Effector CD8-positive, alpha-beta T cell (primary cell): ENCODE measurements at places on chromosomes 12 and 14.
A peak's percentile ranks its signal among the peaks of the same experiment; 100 is the strongest.

- no peak for DNase-seq
These were observed 136.0 kb downstream of the TTC8 start for GRCh38 chr14:88960496-88960895.

DNA sequence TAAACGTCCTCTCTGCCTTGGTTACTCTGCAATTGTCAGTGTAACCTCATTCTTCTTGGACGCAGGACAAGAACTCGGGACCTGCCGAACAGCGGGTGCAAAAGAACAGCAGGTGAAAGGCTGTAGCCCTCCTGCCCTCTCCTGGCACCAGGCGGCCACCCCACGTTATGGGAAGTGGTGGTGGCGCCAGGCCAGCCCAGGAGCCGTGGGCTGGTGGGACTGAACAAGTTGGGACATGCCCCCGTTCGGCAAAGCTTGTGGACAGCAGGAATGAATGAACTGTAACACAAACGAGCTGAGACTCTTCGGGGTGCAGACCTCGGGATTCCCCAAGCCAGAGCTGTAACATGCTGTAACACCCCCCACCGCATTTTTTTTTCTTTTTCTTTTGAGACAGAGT lies 6.6 kb upstream of the M6PR start:
- no peak for DNase-seq

DNA sequence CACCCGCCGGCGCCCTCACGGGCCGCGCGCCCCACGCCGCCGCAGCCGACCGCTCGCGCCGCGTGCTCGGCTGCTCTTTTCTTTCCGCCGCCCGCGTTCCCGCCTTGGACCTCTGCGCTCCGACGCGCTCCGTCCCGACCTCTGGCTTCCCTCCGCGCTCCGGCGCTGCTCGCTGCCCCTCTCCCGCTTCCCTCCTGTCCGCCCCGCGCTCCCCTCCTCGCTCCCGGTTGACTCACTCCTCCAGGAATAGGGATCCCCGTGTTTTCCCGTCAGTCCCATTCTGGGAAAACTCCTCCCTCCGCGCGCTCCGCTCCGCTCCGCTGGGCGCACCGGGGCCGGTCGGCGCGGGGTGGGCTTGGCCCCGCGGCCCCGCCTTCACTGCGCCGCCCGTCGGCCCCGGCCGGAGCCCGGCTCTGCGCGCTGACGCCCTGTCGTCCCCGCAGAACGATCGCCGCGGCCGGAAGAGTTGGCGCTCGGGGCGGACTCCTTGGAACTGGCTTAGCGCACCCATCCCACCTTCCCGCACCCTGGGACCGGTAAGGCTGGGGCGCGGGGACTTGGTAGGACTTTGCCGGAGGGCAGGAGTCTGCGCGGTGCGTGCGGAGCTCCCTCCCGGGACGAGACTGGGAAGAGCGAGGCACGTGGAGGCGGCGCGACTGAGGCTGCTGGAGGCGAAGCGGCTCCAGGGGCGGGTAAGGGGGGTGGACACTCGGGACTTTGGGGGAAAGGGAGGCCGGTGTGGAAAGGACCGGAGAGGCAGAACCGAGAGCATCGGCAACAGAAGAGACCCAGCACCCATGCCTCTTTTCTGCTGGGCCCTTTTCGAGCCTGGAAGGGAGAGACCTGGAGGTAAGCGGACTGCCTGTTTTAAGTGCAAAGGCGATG lies 550 bp downstream of the TEAD4 start:
- DNase-seq: no peak

GRCh38 chr12:57581802-57582201 lies 9.2 kb upstream of the PIP4K2C start:
- DNase-seq: no peak

DNA sequence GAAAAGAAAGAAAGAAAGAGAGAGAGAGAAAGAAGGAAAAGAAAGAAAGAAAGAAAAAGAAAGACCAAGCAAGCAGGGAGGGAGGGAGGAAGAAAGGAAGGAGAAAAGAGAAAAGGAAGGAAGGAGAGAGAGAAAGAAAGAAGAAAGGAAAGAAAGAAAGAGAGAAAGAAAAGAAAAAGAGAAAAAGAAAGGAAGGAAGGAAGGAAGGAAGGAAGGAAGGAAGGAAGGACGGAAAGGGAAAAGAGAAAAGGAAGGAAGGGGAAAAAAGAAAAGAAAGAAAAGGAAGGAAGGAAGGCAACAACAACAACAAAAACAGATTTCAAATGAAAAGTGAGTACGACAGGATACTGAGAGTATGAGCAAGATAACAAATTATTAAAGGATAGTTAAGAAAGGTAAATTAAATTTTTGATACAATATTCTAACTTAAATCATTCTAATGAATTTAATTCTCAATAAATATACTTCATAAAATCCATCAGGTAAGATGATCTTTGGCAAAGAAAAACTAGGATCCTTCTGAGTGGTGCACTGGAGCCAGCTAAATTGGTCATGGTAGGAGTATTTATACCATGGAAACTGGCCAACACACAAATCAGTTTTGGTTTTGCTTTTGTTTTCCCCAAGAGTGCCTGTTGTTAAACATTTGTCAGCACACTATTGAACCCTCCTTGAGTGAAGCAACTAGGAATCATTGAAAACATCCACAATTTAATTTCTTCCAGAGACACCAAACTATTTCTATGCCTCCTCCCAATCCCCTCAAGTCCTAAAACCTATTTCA lies 56.1 kb upstream of the DYRK2 start:
- no peak for DNase-seq

GRCh38 chr12:9674226-9674590 lies 4.7 kb downstream of the CLEC2D start:
- DNase-seq: no peak

GRCh38 chr12:115638733-115639647 lies 638.5 kb downstream of the MED13L start:
- no peak for DNase-seq

GRCh38 chr14:104800771-104801519 lies at the start of gene ZBTB42:
Gene ZBTB42 (plus strand): TSS chr14:104801101. CDS start chr14:104801198, 97 bp downstream.
- DNase-seq: peak; percentile 59

- no peak for DNase-seq
These were observed 561.0 kb upstream of the TBX3 start for GRCh38 chr12:115245020-115245419.

DNA sequence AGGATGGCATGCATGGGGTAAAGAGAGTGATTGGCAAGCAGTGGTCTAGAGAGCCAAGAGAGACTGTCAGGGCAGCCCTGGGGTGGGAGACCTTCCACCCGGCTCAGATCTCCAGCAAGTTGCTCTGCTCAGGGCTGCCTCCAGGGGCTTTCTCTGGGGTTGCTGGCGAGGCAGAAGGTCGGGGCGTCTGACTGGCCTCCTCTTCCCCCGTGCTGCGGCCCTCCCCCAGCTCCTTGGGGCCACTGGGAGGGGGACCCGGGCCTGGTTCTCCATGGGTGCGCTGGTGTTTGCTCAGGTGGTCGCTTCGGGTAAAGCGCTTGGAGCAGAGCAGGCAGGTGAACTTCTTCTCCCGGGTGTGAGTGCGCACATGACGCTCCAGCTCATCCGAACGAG lies 6.6 kb upstream of the AAAS start:
- DNase-seq: no peak

DNA sequence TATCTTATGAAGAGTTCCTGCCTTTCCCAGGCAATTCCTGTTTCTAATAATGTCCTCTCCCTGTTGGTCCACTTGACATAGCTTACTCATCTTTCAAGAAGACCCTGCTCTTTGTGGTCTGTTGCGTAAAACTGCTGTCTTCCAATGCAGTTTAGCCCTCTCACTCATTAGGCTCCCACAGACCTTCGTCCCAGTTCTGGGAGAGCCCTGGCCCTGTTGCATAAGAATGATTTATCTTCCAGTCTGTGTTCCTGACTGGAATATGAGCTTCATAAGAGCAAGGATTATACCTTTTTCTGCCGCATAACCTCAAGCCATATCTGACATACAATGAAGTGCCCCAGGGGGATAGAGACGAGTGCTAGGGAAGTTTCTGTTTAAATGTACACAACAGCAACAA lies 365.9 kb upstream of the NOVA1 start:
- no peak for DNase-seq

DNA sequence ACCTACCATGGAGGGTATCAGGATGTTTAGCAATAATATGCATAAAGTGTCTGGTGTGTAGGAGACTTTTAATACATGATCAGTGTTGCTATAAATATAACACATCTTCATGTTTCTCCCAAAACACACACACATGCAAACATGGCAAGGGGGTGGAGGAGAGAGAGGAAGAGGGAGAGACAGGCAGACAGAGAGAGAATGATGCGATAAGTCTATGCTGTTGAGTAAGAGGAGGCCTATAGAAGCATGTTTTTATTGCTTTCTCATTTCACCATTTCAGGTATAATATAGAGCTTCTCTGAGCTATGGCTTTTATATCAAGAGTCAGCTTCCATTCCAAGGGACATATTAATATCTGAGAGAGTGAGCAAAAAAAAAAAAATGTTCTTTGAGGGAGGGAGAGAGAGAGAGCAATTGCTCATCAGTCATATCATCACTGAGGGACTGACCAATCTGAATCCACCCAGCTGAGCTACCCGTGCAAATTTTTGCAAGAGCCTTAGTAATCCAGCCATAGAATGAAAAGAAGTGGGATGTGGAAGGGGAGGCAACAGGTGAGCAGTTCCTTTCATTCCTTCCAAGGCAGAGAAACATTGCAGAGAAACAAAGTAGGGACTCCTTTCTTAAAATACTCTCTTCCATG lies 54.8 kb upstream of the RASSF8 start:
- DNase-seq: no peak

- DNase-seq: no peak
These were observed 24.0 kb downstream of the GSG1 start for GRCh38 chr12:13079440-13079906.

DNA sequence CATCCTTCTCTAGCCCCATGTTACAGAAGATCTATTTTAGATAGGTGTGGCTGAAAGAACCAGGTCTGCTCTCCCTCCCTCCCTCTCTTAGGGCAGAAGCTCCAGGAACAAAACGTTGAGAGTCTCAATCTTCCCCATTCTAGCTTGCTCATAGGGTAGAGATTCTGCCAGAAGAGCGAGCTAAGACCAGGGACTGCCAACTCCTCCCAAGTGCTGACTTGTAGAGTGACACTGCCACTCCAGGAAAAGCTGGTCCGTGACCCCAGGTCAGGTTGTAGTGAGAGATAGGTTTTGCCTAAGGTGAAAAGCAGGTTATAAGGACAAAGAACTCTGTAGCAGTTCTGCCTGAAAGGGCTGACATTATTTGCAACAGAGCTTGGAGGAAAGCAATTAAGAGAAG lies 73.4 kb downstream of the INSM2 start:
- DNase-seq: no peak

DNA sequence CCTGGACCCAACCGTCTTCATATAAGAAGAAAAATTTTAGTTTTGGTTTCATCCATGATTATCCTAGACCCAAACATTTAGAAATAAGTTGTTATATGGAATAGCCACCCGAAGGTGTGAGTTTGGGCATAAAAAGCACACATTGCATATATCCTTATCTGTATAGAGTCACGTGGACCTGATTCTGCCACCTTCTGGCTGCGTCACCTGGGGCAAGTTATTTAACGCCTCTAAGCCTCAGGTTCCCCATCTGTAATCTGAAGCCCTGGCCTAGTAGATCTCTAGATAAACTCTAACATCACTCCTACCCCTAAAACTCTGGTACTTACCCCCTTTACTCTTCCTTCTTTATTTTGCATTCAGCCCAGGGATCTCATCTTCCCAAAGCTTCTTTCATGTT lies 14.3 kb upstream of the KRT5 start:
- no peak for DNase-seq

GRCh38 chr12:100528034-100528433 lies 45.5 kb upstream of the GAS2L3 start:
- no peak for DNase-seq

DNA sequence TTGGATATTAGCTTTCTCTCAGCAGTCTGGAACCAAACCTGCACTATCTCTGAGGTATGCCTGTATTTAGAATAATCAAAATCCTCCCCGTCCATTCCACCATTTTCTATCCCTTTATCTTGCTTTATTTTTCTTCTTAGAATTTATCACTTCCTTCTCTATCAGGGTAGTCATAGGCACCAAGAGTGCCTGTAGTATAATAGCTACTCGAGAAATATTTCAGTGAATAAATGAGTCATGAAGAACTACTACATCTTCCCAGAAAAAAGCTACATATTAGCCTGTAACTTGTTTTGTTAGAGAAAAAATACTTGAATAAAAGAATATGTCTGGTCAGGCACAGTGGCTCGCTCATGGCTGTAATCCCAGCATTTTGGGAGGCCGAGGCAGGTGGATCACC lies 4.3 kb downstream of the SLC2A14 start:
- DNase-seq: no peak

DNA sequence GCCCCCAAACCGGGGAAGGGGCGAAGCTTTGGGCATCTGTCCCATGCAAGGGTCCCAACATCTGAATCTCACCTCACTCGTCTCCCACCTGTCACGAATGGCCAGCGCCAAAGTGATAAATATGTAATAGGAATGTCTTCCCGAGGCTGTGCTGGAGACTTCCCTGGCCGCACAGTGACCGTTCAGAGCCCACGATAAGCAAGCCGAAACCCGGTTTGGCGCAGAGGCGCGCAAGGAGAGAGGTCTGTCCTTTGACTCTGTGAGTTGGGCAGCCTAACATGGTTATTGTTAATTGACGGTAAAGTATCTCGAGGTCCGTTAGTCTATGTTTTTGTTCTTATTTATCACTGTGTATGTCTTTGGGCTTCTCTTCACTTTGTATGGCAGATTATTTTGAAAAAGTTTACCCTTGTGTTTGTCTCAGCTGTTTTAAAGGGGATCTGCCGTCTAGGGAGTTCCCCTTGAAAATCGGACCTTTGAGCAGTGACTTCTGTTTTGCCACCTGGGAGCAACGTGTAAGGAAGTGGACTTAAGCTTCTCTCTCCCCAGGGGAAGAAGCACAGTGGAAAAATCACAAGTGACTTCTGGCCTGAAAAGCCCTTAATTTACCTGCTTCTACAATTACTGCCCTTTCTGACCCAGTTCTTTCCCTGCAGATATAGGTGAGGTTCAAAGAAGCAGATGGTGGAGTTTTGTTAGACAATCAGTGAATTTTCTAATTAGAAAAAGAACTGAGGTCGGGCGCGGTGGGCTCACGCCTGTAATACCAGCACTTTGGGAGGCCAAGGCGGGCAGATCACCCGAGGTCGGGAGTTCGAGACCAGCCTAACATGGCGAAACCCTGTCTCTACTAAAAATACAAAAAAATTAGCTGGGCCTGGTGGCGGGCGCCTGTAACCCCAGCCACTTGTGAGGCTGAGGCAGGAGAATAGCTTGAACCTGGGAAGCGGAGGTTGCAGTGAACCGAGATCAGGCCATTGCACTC lies 1.1 kb upstream of the TM9SF1 start:
- no peak for DNase-seq

GRCh38 chr12:22116376-22116775 lies 70.4 kb downstream of the CMAS start:
- DNase-seq: no peak

DNA sequence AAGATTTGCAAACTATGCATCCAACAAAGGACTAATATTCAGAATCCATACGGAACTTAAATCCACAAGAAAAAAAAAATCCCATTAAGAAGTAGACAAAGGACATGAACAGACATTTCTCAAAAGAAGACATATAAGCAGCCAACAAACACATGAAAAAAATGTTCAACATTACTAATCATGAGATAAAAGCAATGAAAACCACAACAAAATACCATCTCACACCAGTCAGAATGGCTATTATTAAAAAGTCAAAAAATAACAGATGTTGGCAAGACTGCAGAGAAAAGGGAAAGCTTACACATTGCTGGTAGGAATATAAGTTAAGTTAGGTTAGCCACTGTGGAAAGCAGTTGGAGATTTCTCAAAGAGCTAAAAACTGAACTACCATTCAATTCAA lies 16.2 kb downstream of the CDK17 start:
- no peak for DNase-seq
